Foreskin melanocyte (primary cell): ENCODE measurements at places on chromosomes 11 and 22.

DNA sequence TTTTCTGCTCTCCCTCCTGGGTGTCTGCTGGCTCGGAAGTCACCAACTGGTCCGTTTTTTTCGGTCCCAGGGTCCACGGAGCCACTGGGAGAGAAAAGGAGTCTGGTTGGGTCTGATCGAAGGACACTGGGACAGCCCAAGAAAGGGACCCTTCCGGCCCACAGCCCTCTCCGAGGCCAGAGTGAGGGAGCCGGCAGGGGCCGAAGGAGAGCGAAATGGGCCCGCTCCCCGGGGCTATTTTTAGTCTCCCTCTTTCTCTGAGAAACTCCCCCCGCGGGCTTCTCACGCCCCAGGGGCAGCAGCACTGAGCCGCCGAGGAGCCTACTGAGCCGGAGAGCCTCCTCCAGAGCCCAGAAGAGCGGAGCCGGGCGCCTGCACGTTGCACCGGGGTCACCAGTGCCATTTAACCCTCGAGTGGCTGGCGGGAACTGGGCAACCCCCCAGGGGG, 1.9 kb downstream of the ESAM start:
- no peak for DNase-seq

- DNase-seq = no peak
Observed at GRCh38 chr11:121554552-121554951, 101.8 kb upstream of the SORL1-AS1 start.

GRCh38 chr11:97860237-97860636, 1160.5 kb upstream of the CNTN5 start:
- DNase-seq = no peak

GRCh38 chr22:31241936-31242335, 29.8 kb downstream of the LIMK2 start:
- DNase-seq = no peak

DNA sequence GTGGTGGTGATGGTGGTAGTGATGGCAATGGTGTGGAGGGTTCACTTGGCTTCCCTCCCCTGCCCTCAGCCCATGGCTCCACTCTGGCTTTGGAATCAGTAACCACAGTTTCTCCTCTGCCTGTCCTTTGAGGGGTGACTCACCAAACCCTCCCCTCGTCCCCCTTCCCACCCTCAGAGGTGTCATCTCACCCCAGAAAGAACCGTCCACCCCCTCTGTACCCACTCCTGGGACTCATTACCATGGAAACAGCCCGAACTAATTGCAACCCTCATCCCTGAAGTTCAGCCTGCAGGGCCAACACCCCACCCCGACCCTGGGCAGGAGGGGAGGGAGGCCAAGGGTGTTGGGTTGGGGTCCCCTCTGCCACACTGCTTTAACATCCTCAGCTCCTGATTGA, 26.6 kb downstream of the PHLDB1 start:
- DNase-seq = no peak

DNA sequence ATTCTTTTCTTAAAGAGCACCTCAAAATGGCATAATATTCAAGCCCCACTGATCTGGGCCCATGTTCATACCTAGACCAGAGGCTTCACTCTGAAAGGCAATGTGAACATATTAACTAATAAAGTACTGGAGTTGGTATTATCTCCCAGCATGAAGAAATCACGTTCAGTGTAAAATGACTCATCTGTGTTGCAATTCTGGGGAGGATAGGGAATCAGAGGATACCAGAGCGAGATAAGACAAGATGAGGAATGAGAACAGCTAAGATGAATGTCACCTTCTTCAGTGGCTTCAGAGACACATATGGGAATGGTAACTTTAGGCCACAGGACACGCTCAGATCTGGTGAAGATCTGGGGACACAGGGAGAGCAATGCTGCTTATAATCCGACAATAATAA, 121.1 kb downstream of the NTM start:
- DNase-seq = no peak

DNA sequence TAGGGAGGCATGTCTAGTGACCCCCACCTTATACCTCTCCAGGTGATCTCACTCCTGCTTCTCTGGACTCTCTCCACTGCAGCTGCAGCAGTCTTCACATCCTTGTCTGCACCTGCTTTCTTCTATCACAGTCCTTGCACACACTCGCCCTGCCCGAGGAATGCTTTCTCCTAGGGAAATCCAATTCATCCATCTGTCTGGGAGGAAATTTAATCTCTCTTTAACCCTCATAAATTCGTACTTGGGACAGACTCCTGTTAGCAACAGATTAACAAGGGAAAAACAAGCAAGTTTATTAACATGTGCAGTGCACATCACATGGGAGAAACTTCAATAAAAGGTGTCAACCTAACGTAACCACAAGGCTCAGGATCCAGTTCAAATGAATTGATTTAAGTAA, 11.3 kb upstream of the RCN1 start:
- no peak for DNase-seq

DNA sequence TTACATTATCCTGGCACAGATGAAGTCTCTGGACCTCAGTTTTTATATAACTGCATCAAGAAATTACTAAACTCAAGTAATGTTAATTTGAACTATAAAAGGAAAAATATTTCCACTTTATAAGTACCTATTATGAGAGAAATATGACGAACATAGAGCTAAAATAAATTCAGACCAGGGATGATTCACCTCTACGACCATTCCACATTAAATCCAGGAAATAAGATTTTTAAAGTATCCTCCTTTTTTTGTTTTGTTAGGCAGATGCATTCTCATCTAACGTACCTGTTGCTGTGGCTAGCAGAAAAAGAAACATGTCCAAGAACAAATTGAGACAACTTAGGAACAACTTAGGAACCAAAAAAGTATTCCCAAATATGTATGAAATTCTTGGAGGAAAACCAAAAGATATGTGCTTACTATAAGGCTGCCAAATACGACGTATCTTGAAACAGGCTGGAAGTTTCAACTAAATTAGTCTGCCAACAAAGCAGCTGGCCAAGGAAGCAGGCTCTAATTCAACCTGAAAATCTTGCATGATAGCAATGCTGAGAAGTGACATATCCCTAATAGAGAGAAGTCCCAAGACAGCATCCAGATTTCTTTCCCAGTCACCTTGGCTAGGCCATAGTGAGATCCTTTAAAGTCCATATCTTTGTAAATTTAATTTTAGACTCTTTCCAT, 15.7 kb downstream of the SPTY2D1 start:
- no peak for DNase-seq

GRCh38 chr11:27763736-27764135, 63.5 kb upstream of the BDNF start:
- DNase-seq = no peak

- DNase-seq = no peak
Observed at GRCh38 chr22:50599816-50600455, 657 bp upstream of the MAPK8IP2 start.

DNA sequence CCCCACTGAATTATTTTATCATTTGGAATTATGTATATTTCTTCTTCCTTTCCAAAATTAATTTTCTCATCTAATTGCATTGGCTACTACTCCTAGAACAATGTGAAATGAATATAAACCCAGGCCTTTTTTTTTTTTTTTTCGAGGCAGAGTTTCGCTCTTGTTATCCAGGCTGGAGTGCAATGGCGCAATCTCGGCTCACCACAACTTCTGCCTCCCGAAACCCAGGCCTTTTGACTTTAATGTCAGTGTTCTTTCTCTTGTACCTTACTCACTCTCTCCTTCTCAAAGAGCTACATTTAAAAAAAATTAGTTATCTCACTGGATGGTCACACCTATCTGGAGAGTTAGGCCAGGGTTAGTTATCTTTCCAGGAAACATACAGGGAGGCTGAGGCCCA, 35.3 kb upstream of the LRRC32 start:
- no peak for DNase-seq

DNA sequence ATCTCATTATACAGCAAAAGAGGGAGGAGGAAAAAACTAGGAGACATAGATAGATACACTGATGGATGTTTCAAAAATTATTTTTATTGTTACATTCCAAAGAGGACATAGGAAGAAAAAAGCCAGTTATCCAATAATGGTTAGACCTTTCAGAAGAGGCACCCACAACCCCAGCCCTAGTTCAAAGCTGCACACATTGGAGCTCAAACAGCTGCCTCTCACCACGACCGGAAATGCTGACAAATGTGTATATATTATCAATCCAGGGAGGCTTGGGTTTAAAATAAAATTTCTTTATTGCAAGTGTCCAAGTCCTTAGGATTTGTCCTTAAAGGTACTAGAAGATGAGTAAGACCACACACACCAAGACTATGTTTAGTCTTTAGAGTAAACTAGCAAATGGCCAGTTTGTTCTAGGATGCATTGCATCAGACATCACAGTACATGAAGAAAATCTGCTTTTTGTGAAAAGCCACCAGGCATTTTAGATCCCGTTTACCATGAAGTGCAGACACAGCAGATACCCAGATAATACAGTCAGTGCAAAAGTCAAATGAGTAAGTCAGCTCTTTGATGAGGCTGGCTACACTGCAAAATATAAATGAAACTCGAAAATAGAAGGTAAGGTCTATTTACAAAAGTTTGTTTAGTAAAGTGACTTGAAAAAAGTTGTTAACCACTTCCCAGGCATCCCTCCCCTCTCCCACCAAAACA, 4.6 kb upstream of the ASCL3 start:
- no peak for DNase-seq
